Stimulated activated CD4-positive, alpha-beta T cell treated with anti-CD3 and anti-CD28 coated beads, Interleukin-1b, Interleukin-23, amount 100 ng/mL, for 24 hours (primary cell): ENCODE measurements at places on chromosomes 3 and 15.

DNA sequence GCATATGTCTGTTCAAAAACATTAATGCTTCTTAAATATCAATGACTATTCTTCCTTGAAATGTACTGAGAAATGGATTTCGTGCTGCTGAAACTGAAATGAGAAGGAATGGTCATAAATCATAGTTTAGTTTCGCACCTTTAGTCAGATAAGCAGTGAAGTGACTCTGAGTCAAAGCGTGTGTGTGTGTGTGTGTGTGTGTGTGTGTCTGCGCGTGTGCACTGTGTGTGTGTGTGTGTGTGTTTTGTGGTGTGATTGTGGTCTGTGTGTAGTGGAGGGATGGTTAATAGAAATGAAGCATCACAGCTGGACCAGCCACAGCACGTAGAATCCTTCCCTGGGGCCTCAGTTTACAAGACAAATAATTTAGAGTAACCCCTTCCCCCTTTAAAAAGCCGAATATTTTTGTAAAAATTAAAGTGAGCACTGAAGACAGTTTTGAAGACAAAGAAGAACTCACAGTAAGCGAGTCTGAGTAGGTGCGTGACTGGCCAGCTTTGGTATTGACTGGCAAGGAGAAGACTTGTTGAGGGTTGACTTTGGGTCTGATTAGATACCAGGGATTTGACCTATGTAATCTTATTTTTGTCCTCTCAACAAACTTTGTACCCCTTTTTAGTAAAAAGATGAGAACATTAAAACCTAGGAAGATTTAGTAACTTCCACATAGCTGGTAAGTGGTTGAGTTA lies 202.0 kb upstream of the IL12A start:
- DNase-seq, result no peak

DNA sequence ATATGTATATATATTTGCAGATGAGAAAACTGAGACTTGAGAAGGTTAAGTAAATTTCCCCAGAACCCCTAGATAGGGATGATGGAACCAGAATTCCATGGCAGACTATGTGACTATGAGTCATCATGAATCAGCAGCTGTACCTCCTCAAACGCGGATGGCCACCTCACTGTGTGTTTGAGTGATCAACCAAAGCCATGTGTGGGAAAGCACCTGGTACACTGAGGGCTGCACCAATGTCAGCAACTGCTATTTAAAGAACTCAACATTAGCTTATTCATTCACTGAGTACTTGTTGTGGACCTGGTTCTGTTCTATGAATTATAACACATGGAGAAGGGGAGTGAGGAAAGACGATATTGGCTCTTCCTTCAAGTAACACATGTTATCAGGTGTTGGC lies 377.0 kb downstream of the GAP43 start:
- DNase-seq, result no peak

DNA sequence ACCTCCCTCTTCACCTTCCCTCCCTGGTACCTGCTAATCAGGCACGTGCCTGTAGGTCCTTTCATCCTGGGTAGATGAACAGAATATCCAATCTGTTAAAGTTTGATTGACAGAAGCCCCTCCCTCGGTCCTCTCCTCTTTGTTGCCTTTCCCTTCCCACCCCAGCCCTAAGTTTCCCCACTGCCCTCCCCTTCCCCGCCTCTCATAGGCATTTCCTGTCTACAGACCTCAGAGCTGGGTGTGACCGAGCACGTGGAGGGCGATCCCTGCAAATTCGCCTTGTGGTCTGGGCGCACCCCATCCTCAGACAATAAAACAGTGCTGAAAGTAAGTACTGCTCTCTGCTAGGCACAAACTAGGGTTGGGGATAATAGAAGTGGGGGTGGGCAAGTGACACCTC lies 239.2 kb upstream of the UMPS start:
- DNase-seq, result no peak

DNA sequence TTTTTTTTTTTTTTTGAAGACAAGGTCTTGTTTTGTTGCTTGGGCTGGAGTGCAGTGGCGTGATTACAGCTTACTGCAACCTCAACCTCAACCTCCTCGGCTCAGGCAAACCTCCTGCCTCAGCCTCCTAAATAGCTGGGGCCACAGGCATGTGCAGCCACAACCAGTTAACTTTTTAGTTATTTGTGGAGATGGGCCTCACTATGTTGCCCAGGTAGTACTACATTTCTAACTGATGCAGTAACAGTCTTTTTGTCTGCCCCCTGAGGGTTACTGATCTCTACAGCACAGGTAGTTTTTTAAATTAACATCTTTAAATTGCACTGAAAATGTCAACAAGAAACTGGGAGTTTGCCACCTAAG lies 3.4 kb upstream of the LMLN start:
- no peak for DNase-seq

GRCh38 chr3:157127831-157128767 lies 31.8 kb downstream of the CCNL1 start:
- DNase-seq, result no peak

DNA sequence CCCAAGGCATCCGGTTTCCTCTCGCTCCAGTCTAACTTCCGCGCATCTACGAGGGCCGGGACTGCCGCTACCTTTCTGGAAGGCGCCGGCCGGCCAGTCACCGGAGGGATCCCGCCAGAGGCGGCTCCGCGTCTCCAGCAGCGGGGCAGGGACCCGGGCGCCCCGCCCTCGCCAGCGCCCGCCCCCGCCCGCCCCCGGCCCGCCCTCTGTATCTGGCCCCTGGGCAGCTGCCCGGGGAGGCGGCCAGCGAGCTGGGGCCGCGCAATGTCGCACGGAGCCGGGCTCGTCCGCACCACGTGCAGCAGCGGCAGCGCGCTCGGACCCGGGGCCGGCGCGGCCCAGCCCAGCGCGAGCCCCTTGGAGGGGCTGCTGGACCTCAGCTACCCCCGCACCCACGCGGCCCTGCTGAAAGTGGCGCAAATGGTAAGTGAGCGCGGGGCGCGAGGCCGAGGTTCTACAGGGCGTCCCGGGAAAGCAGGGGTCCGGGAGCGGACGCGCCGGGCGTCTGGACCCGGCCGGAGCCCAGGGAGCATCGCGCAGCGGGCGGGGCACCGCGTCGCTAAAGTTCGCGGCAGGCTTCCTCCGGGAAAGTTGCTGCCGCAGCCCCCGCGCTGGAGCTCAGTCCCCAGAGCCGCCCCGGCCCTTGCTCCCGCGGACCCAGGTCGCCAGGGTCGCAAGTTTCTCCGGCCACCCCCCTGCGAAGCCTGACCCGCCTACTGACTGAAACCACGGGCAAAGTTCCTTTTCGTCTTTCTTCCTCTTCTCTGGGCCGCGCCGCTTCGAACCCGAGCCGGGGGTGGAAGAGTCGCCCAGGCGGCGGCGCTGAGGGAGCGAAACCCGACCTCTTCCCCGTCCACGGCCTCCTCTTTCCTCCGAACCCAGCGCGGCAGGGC lies at the start of gene CMTM7:
CMTM7 (plus strand) TSS at position 211 of the 893 bp plus-strand sequence; CDS start at position 265, 54 bp downstream.
- no peak for DNase-seq

- no peak for DNase-seq
Observed at GRCh38 chr15:87916208-87916607, 340.3 kb downstream of the NTRK3 start.

DNA sequence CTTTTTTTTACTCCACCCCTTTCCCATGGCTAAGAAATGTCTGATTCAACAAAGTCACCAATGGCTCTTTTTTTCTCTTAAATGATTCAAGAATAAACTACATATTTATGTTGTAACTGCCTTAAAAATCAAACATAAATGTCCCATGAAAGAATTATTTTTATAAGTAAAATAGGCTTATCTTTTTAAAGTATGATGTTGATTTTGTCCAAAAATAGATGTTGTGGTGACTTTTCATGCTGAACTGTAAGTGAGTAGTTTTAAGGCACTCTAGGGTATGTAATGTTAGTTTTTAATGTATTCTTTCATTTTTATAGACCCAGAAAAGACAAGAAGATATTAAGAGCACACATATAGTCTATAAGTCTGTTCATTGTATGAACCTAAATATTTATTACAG lies 594.9 kb downstream of the NLGN1 start:
- DNase-seq, result no peak

DNA sequence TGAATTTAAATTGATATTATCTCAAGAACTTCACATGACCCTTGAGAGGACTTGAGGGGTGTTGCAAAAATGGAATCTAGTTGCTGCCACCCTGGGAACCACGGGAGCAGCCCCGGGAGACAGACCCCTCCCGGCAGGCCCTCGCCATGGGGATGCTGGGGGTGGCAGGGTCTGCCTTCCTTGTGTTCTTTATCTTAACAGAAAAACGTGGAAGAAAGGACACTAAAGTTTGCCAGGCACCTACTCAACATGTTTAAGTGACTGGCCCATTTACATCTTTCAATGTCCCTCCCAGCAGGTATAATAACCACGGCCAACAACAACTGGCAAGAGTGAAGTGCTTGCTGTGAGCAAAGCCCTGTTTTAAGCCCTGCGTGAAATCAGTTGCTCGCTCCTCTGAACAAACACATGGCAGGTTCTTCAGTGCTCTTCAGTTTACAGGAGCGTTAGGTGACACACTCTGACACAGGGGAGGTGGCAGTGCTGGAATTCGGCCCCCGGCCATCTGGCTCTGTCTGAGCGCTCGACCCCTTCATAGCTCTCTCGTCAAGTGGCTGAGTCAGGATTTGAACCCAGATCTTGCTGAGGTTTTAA lies 112.5 kb downstream of the ASB7 start:
- DNase-seq, result no peak

DNA sequence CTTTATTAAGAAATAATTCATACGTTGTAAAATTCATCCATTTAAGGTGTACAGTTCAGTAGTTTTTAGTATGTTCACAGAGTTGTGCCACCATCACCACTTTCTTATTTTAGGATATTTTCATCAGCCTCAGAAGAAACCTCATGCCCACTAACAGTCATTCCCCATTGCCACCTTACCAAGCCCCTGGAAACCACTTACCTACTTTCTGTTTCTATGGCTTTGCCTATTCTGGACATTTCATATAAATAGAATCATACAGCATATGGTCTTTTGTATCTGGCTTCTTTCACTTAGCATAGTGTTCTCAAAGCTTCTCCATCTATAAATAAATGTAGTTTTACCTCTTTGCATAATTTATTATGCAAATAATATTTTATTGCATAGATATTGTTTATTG lies 6.6 kb downstream of the FETUB start:
- DNase-seq, result no peak

GRCh38 chr3:52070724-52071621 lies 14.6 kb upstream of the DUSP7 start:
- no peak for DNase-seq

DNA sequence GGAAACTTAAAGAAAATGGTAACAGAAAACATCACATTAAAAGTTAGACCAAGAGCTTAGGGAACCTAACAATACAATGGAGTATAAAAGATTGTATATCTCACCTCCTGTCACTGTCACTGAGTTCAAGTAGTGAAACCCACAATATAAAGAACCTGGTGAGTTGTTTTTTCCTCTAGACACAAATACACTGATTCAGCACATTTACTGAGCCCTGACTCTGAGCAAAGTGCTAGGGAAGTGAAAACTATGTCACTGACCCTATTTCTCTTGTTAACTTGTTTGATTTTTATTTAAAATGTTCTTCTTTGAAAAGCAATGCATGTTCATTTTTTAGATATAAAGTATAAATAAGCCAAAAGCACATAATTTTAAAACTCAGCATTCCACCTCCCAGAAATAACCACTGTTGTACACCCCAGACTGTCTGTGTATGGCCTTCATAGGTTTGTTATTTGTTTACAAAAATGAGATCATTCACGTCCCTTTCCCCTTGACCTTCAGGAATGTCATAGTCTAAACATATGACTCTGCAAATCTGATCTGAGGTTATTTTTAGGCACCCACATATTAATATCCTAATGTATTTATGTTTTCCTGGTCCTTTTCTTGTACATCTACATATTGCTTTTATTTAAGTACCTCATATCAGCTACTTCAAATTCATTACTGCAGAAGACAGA lies 69.2 kb upstream of the CSTA start:
- DNase-seq, result no peak

DNA sequence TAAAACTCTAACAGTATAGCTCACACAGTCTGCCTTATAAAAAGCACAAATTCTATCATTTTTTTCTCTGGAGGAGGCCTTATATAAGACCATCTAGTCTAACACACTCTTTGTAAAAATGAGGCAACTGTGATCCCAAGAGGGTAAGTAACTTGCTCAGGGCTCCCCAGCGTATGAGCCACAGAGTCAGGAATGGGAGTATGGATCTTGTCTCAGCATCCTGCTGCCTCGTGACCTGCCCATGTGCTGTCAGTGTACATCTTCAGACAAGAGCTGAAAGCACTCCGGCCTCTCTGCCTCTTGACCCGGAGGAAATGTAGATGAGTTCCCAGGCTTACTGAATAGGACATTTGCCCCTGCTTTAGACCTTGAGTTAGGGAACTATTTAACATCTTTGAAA lies 28.4 kb upstream of the MEF2A start:
- no peak for DNase-seq

DNA sequence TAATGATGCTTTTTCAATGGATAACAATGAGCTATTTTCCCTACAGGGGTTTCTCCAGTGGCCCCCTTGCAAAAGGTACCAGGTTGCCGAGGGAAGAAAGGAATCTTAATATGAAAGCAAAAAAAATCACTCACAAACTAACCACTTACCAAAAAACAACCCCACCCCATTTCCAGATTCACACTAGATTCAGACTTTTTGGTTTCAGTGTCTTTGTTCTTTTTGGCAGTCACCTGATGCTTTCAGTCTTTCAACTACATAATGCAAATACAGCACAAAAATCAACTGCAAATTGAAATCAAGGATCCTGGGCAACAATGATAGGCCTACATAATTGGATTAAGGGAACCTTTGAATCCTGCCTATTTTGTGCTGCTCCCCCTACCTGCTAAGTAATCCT lies 71.1 kb upstream of the RAP2B start:
- DNase-seq, result no peak

GRCh38 chr15:90497912-90498311 lies 31.8 kb upstream of the CRTC3 start:
- no peak for DNase-seq

GRCh38 chr3:35954413-35954812 lies 315.1 kb downstream of the ARPP21 start:
- DNase-seq, result no peak

DNA sequence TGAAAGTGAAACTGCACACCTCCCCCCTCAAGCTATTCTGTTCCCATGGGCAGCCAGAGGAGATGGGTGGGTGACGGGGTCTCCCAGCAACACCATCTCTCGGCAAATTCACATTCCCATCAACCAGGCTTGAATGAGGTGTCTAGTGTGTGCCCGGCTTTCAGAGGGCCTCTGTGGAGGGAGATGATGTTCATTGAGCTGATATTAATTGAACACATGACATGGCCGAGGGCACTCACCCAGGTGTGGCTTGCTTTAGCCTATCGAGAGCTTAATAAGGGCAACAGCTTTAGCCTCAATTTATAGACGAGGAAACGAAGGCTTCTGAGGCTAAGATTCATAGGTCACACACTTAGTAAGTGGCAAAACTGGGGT lies 288.0 kb downstream of the UACA start:
- no peak for DNase-seq

DNA sequence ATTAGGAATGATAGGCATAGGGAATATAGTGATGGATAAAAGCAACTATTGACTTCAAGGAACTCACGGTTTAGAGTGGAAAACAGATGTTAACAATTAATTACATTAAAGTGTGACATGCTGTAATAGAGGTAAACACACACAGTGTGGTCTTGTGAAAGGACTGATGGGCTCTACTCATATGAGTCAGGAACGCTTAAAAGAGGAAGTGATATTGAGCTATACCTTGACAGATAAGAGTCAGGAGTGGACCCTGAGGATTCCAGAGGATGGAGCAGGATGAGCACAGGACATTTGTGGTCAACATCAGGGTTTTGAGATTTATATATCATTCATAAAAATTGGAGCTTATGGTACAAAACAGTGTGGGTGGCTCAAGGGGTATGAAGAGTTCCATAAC lies 11.0 kb downstream of the EXOG start:
- DNase-seq, result no peak
